Epithelial cell of alveolus of lung (primary cell): ENCODE measurements at places on chromosomes 2 and 18. TPM values are rescaled to one million over a fixed set of nuclear protein-coding genes. Genes with fewer than 3 reads are reported as not detected.

TNFRSF11A gene
- total RNA-seq = under 0.01 TPM in 1 of 2 replicates, not detected in the other

GULP1 gene
- 15.8 and 64.2 TPM in 2 replicates for total RNA-seq

TXNDC2 gene
- total RNA-seq = 0.64 TPM in 1 of 2 replicates, not detected in the other

CFAP65 gene
- total RNA-seq = not detected in 2 replicates

COBLL1 gene
- 0.56 and 4.3 TPM in 2 replicates for total RNA-seq

GPR55 gene
- total RNA-seq = not detected in 2 replicates

DLGAP1 gene
- total RNA-seq = under 0.01 and 0.64 TPM in 2 replicates

ALLC gene
- total RNA-seq = not detected in 2 replicates

GCKR gene
- total RNA-seq = 0.24 and 0.39 TPM in 2 replicates

GPD2 gene
- 25.2 and 31.0 TPM in 2 replicates for total RNA-seq

DSG4 gene
- not detected in 2 replicates for total RNA-seq

FAP gene
- total RNA-seq = 15.5 and 118 TPM in 2 replicates

INHBB gene
- 0.32 TPM in 1 of 2 replicates, not detected in the other for total RNA-seq

OLA1 gene
- total RNA-seq = 83.7 and 101 TPM in 2 replicates

SPRED2 gene
- 18.4 and 24.0 TPM in 2 replicates for total RNA-seq

IL1B gene
- total RNA-seq = 1.4 and 69.0 TPM in 2 replicates

TUBA4B gene
- not detected in 2 replicates for total RNA-seq

MBP gene
- total RNA-seq = 1.8 and 2.2 TPM in 2 replicates

TTC27 gene
- total RNA-seq = 5.7 and 18.2 TPM in 2 replicates

UGT1A5 gene
- total RNA-seq = not detected in 2 replicates

UPP2 gene
- total RNA-seq = not detected in 2 replicates

KLHL29 gene
- 4.0 and 6.8 TPM in 2 replicates for total RNA-seq

GPR39 gene
- total RNA-seq = 9.1 TPM in 1 of 2 replicates, not detected in the other

SLC16A14 gene
- 0.39 and 1.2 TPM in 2 replicates for total RNA-seq

PREB gene
- total RNA-seq = 53.0 and 92.5 TPM in 2 replicates

WBP1 gene
- total RNA-seq = 87.9 and 88.0 TPM in 2 replicates

ASB18 gene
- total RNA-seq = not detected in 2 replicates

ICA1L gene
- 1.8 and 4.9 TPM in 2 replicates for total RNA-seq

LBH gene
- 31.1 and 39.8 TPM in 2 replicates for total RNA-seq

SLC66A2 gene
- 29.2 and 45.0 TPM in 2 replicates for total RNA-seq

CDK5R2 gene
- under 0.01 TPM in 1 of 2 replicates, not detected in the other for total RNA-seq

OSBPL6 gene
- 2.9 and 11.2 TPM in 2 replicates for total RNA-seq

TRAK2 gene
- 21.0 and 25.0 TPM in 2 replicates for total RNA-seq

PLB1 gene
- 1.0 TPM in 1 of 2 replicates, not detected in the other for total RNA-seq

DSG1 gene
- not detected in 2 replicates for total RNA-seq
